ENCODE measurements at places on chromosomes 6 and 20. TPM values are rescaled to one million over a fixed set of nuclear protein-coding genes. Genes with fewer than 3 reads are reported as not detected.

The CST5 gene
- total RNA-seq: not detected

The IPCEF1 gene
- 13.6 TPM for total RNA-seq

The DEFB132 gene
- total RNA-seq: not detected

The PLA2G7 gene
- total RNA-seq: 4.6 TPM

The TSBP1 gene
- total RNA-seq: not detected
